ENCODE measurements at places on chromosomes 7 and 10. TPM values are rescaled to one million over a fixed set of nuclear protein-coding genes. Genes with fewer than 3 reads are reported as not detected.

Gene GJD4
- not detected for polyA plus RNA-seq

DNA sequence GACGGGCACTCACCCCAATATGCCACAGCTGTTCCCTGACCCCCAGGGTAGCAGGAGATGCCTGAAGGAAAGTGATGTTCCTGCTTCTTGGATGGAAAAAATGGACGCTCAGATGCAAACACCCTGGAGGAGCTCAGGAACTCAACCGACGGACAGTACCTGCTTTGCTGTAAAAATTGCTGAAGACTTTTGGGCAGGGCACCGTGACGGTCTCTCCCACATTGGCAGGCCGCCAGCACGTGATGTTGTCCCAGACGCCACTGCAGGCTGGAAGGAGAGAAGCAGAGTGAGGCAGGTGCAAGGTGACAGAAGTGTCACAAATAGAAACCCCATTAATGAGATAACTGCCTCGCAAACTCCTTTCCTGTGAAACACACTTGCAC, 35.0 kb downstream of the VIPR2 start:
- no peak for DNase-seq

- no peak for DNase-seq
Measured at GRCh38 chr7:142250705-142251104, 7.2 kb downstream of the PRSS58 start.

DNA sequence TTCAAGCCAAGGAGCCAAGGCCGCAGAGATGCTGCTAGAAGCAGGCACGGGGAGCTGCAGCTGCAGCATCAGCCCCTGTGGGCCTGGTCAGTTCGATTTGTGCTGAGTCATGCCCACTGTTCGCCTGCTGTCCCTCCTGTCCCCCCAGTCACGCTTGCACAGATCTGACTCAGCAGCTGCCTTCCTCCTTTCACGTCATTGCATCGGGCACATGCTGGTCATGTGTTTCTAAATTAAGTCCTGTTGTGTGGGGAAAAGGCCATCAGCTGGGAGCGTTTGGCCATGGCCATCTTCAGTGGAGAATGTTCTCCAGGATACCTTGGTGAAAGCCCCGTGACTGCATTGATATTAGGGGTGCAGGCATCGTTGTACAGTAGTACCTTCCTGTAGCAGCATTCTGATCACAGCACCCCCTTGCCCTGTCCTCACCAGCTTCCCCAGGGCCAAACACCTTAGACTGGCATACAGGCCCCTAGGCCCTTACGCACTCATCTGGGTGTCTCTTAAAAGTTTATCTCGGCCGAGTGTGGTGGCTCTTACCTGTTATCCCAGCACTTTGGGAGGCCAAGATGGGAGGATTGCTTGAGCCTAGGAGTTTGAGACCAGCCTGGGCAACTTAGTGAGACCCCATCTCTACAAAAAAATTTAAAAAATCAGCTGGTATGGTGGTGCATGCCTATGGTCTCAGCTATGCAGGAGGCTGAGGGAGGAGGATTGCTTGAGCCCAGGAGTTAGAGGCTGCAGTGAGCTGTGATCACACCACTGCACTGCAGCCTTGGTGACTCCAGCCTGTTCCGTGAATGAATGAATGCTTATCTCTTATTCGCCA, 23.2 kb downstream of the POR start:
- DNase-seq = no peak

Gene SRRM3
- polyA plus RNA-seq = 1.0 TPM

DNA sequence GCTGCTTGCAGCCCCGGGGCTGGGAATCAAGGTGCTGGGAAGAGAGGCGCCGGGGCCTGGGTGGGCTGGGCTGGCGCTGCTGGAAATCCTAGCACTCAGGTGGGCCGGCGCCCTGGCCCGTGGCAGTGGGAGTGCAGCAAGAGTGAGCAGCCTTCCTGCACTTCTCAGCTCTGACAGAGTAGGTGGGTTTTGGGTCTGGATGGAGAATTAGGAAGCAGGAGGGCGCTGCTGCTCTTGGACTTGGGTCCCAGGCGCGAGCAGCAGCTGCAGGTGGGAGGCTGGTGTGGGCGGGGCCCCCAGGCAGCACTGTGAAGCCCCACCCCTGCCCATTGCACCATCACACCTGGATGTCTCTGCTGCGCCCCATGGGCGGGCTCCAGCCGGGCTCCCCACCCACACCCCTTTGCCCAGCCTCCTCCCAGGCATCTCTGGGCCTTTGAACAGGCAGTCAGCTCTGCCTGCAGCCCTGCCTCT, 6.0 kb downstream of the BRI3 start:
- DNase-seq = no peak

Gene ZFYVE27
- 20.2 TPM for polyA plus RNA-seq

DNA sequence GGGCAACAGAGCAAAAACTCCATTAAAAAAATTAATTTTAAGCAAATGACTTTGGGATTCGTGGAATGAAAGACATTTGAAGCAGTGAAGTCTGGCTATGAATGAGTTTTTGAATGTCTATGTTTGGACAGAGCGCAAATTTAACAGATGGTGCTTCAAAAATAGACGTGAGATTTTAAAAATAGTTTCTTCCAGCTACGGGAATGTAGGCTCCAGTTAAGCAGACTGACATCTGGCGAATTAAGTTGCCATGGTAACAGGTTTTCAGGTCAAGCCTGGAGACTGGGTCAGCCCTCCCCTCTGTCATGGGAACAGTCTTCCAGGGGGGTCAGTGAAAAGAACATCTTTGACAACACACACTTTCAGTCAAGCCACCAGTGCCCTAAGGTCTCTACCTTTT, 62.0 kb downstream of the MYOF start:
- no peak for DNase-seq

DNA sequence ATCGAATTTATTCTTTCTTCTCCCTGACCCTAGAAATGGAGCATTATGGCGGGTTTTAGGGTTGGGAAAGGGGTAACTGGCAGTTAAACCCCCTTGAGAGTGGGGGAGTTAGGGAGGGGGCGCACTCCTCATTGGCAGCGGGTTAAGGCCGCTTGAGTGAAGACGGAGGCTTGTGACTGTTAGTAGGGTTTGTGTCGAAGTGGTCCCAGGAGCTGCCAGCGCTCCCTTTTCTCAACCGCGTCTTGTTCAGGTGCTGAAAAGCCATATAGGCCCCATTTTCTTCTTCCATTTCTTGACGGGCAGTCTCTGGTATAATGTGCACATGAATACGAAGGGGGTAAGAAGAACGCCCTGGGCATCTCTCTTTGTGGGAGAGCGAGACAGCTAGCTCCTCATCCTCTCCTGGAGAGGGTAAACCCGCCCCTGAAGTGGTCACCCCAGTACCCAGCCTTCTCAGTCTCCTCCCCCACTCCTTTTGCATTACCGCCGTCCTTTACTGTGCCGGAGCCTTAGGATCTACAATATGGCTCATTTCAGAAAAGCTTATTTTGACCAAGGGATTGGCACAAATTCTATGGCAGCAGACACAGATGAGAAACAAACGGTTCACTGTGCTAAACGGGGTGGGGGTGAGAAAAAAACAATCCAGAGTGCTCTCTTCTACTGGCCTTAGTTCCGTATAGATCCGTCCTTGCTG, 836 bp downstream of the KMT2E start:
- no peak for DNase-seq

DNA sequence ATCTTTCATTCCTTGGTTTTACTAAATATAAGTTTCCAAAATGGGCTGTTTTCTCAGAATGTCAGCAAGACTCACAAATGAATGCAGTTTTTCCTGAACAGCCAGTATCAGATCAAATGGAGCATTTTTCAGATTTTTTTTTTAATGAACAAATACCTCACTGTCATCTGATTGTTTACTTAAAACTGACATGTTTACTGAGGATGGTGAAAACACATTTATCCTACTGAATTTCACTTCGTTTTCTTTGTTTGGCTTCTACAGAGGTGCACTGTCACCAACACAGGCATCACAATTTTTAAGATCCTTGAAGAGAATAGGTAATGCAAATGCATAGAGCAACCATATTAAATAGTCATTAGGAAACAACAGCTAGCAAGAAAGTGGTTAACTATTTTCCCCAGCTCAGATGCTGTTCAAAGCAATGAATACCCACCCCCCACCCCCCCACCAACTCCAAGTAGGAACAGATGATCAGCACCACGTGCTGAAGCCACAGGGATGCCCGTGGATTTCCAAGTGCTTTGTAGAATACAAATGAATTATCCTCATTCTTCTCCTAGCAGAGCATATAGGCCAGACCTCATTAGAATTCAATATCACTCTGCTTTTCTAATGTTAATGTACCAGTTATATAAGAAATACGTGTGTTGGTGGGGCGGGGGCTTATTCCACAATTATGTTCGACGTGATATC, 205.9 kb downstream of the SKAP2 start:
- no peak for DNase-seq

GRCh38 chr10:46525177-46525823, 31.2 kb downstream of the GPRIN2 start:
- no peak for DNase-seq

DNA sequence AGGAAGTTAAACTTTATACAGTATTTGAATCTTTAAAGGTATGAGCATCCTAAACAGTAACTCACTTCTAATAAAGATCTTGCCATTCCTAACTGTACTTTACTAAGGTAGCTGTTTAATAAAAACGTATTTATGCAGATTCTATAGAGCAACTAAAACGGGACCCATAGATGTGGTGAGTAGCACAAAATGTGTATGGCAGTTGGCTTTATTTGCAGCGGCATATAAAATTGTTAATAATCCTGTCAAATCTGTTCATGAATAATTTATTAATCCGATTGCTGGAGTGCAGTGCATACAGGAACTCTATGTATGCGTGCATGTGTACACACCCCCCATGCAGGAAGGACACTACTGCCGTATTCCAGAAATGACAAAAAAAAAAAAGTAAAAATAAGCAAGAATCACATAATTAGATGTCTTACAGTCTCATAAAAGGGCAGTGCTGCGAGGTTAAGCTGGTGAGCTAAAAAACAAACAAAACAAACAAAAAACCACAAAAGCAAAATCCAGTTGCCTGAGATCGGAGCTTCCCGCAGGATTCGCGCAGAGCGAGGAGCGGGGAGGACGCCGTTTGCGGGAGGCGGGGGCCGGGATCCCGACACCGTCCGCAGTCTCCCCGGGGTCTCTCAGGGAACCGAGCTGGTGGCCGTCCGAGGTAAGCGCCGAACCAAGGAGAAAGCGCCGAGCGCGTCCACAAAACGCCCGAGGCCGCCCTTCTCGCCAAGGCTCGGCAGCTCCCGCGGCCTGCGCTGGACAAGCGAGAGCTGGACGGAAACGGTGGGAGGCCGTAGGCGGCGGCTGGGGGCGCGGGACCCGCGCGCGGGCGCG, 518 bp upstream of the COMMD3 start:
- no peak for DNase-seq

- DNase-seq = no peak
Measured at GRCh38 chr10:92692080-92692671, 2.4 kb downstream of the HHEX start.

Gene MTG1
- 60.3 TPM for polyA plus RNA-seq

- no peak for DNase-seq
Measured at GRCh38 chr7:103715376-103716120, 269.5 kb upstream of the SLC26A5 start.

DNA sequence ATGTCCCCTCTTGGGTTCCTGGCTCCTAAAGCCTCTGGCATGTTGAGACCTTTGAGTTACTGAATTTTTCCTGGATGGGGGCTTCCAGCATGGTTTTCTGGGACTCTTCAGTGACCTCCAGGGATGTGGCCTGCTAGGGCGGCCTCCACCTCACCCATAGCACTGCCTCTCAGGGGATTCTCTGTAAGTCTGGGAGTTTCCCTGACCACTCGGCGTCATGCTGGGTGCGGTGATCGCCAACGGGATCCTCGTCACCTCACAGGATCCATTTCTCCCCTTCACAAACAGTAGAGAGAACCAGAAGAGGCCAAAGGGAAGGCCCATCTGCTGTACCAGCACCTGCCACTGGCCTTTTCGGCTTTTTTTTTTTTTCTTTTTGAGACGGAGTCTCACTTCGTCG, 84.3 kb downstream of the NPTX2 start:
- DNase-seq = no peak

DNA sequence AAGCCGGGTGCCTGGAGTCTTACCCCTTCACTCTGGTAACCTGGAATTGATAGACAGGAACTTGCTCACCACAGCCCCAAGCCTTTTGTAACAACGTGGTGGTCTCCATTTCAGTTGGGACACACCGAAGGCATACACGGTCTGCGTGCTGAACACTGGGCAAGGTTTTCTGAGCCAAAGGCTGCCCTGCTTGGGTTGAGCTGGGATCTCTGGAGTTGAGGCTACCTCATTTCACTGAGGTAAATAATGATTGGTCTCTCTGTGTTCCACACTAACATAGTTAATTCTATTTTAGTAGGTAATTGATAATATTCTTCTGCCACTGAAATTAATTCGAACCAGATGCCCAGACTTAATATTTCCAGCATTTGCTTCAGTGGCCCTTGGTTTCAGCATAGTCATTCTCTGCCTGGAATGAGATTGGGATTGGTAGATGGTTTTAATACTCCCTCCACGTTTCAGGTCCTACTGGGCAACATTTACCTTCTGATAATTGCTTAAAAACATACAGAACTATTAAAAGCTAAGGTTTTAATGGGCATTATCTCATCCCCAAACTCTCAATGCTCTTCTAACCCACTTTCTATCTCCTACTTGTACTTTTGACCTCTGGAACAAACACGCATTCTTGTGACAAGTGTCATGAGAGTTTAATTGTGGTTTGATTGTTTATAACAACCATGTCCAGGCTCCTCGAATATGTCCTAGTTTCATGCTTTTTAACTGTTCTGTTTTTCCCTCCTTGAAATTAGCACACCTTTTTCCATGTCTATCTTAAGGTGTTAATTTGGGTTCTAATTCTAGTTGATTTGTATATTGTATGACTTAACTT, 202.3 kb upstream of the KLF6 start:
- no peak for DNase-seq

DNA sequence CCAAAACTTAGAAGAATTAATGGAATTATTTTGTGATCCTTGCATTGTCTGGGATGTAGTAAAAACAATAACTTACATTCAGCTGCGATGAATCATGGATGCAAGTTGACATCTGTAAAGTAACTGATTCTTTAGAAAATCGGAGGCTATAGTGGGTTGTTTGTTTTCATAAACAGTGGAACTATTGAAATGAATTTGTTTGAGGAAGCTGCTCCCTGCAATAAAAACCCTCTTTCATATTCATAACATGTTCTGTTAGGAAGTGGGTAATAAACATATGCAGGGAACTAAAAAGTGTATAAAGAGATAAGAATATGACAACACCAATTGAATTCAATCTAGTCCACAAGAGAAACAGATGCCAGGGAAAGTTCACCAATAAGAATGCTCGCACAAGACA, 53.6 kb downstream of the AGMO start:
- no peak for DNase-seq

Gene MYL7
- 1.1 TPM for polyA plus RNA-seq

Measured in left renal cortex interstitium (tissue), 4 donors.